ENCODE measurements at places on chromosomes 3 and 15.
A peak's percentile ranks its signal among the peaks of the same experiment; 100 is the strongest.

GRCh38 chr15:32956711-32957110, 237.8 kb downstream of the FMN1 start:
- DNase-seq = no peak

DNA sequence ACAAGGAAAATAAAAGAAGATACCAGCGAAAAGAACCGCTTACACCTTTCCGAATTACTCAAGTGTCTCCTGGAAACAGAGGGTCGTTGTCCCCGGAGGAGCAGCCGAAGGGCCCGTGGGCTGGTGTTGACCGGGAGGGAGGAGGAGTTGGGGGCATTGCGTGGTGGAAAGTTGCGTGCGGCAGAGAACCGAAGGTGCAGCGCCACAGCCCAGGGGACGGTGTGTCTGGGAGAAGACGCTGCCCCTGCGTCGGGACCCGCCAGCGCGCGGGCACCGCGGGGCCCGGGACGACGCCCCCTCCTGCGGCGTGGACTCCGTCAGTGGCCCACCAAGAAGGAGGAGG, 325 bp downstream of the ALCAM start:
- DNase-seq = peak; percentile 39

DNA sequence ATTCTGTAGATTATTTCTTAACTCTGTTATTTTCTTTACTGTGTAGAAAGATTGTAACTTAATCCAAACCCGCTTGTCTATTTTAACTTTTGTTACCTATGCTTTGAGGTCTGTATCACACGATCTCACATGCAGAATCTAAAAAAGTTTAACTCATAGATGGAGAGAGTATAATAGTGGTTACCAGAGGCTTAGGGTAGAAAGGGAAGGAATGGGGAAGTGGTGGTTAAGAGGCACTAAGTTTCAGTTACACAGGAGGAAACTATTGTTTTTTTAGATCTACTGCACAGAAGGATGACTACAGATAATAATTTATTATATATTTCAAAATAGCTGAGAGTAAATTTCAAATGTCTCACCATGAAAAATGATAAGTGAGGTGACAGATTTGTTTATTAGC, 515.2 kb downstream of the RSL24D1 start:
- no peak for DNase-seq

- no peak for DNase-seq
These were observed 5.1 kb downstream of the GP9 start for GRCh38 chr3:129065720-129066073.

- no peak for DNase-seq
These were observed 90.2 kb downstream of the CHSY1 start for GRCh38 chr15:101161656-101162055.

DNA sequence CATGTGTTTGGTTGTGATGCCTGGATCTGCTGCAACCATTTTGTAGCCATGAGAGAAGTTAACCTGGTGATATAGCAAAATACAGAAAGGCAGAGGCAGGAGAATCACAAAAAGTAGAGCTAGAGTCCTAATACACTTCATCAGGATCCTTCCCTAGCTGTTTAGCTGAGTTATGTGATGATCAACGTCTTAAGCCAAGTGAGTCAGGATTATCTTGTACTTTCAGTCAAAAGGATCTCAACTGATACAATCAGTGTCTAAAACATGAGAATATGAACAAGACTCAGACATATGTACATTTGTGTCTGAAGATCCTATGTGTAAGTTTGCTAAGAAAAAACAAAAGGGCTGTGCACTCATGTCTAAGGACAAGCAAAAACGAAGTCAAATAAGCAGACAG, 236.9 kb downstream of the NTRK3 start:
- DNase-seq = no peak

- no peak for DNase-seq
These were observed 21.6 kb downstream of the B4GALT4 start for GRCh38 chr3:119219069-119219468.

DNA sequence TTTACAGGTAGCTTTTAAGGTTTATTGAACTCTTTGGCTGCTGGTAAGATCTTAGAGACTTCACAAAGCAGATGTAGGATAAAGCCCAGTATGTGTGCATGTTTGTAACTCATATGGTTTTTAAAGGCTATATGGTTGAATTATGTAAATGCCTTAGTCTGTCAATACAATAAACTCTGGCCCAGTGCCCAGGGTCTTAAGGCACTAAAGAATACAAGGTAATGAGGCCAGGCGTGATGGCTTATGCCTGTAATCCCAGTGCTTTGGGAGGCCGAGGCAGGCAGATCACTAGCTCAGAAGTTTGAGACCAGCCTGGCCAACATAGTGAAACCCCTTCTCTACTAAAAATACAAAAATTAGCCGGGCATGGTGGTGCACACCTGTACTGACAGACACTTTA, 170.3 kb upstream of the CGNL1 start:
- no peak for DNase-seq

- DNase-seq = no peak
These were observed 12.4 kb downstream of the SLCO3A1 start for GRCh38 chr15:91865950-91866349.

DNA sequence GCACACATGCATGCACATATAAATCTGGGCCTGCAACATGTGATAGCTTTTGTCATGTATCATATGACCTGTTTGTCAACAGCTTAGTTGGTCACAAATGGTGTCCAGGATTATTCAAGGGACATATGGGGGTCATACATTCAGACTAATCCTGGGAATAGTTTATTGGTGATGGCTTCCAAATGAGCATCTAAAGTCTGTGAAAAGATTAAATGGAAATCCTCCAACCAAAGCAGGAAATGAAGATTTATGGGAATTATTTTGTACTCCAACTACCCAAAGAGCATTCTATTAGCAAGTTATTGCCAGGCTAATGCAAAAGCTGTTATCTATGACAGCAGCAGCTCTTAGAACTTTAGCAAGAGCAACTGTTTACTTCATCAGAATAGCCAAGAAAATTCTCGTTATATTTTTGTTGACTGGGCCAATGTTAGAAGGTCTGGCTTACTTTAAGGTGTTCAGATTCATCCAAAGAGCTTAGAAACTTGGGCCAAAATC, 7.1 kb downstream of the FSTL1 start:
- DNase-seq = no peak

- no peak for DNase-seq
These were observed 85.4 kb downstream of the TIGIT start for GRCh38 chr3:114379266-114379665.

DNA sequence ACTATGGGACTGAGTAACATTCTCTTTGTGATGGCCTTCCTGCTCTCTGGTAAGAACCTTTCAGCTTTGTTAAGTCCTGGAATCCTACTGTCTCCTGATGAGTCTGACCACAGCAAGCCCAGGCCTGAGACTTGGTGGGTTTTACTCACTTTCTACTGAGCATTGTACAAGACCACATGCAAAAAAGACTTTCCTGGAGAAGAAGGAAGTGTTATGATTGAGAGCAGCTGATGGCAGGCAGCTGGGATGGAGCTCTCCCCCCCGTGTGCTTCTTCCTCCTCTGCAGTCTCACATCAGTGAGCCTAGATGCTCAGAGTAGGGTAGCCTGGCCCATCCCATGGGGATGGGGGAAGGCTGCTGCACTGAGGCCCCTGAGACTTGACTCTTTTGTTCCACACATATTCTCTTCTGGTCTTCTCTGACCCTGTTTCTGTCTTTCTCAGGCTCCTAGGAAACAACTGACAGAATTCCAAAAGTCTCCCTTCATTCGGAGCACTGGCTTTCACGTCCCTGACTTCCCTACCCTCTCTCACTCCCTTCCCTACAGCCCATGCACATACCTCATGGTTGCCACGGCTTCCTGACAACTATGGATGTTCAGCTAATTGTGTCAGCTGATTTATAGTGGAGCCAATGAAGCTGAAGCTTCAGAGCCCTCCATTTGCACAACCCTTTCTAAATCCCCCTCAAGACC, 36.6 kb downstream of the CD86 start:
- DNase-seq = no peak

GRCh38 chr15:27258287-27258686, 287.3 kb downstream of the GABRG3 start:
- no peak for DNase-seq

DNA sequence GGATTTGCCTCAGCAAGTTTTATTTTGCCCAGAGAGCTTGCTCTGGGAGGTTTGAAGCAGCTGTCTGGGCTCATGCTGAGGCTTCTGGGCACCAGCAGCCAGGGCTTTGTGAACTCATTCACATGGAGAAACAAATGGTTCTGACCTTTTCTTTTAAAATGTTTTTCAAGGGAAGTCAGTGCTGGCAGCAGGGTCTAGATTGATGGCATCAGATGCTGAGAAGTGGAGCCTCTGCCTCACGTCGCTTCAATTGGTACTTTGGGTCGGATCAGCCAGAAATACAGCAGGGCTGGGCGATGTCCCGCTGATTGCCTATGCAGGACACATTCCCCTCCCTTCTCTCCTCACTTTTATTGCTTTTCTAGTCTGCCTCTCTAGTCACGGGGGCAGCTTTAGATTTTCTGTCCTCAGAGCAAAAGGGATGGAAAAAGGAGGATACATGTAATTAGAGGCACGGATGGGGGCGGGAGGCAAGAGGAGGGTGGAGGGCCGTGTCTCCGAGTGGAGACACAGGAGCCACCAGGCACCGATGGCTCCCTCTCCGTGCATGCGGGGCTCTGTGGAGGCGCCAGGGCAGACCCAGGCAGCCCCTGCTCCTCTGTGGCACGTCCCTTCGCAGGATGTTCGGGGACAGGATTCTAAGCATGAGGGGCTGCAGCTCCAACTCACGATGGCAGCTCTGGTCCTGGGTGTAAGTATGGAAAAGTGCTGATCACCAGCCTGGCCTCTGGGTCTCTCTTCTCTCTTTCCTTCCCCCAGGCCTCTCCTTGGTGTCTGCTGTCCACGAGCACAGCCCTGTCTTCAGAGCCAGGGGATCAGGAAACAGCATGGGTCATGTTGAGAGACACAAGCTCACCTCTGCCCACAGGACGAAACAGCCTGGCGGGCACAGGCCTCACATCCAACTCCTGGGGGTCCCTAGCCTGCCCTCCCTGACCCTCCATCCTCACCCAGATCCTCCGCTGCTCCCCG, 116.1 kb downstream of the FAM43A start:
- peak; percentile 23 for DNase-seq

- DNase-seq = no peak
These were observed 348.1 kb downstream of the SV2B start for GRCh38 chr15:91447991-91448644.

DNA sequence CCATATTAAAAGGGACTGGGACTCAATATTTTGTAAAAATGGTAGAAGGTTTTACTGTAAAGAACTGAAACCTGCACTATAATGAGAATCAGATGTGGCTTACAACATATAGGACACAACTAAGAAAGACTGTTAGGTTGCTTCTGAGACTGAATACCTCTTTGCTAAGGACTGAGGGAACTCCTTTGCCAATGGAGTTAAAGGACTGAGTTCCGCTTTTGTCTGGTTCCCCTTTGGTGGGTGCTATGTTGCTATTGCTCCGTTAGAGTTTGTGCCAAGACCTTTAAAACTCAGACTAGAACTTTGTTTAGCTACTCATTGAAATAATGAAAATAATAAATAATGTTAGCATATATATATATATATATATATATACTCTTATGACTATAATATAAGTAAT, 147.8 kb upstream of the KCNMB2 start:
- DNase-seq = no peak

DNA sequence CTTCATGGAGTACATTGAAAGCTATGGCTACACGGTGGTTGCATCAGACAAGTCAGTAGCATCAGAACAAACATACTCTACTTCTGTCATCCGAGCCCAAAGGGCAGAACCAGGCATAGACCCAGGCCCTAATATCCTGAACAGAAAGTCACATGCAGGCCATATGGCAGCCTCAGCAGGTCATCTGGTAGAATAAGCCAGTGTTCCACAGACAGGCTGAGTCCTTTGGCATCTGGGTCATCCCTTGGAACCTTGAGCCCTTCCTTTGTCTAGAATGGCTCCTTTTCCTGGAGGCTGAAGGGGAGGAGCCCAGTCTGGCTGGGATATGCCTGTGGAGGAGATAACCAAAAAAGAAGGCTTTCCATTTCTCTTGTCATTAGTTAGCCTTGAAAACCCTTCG, 29.2 kb downstream of the SEMA6D start:
- DNase-seq = no peak

DNA sequence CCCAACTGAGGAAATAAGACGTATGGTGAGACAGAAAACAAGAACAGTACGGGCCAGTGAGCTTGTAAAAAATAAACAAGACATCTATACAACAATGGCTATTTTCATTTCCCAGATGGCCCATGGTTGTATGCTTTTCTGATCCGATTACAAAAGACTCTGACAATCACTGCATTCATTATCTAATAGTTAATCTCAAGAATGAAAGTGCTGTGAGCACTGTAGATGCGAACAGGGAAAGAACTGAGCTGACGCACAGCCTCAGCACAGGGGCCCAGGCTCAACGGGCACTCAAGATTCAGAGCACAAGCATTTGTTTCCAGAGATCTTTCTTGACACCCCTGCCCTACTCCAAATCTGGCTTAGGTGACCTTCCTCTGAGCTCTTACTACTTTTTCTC, 6.9 kb downstream of the MTMR10 start:
- DNase-seq = no peak

DNA sequence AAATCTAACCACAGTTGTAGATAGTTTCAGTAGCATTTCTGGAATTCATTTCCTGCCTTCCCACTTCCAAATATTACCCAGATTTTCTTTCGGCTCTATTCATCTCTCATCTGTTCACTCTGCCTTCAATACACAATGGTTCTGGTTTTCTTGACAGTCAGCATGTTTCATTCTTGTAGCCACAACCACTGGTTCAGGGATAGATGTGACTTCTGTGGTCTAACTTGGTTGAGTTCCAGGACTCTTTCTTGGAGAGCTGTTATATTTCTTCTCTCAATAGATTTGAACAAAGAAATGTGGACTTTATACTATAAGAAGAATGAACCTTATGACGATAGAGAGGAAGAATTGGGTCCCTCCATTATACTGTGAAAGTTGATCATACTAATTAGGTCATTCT, 228.8 kb downstream of the NSUN3 start:
- no peak for DNase-seq

GRCh38 chr3:190432216-190432615, 17.5 kb downstream of the TMEM207 start:
- no peak for DNase-seq

- DNase-seq = no peak
These were observed 72.2 kb downstream of the DZIP3 start for GRCh38 chr3:108661699-108662098.

DNA sequence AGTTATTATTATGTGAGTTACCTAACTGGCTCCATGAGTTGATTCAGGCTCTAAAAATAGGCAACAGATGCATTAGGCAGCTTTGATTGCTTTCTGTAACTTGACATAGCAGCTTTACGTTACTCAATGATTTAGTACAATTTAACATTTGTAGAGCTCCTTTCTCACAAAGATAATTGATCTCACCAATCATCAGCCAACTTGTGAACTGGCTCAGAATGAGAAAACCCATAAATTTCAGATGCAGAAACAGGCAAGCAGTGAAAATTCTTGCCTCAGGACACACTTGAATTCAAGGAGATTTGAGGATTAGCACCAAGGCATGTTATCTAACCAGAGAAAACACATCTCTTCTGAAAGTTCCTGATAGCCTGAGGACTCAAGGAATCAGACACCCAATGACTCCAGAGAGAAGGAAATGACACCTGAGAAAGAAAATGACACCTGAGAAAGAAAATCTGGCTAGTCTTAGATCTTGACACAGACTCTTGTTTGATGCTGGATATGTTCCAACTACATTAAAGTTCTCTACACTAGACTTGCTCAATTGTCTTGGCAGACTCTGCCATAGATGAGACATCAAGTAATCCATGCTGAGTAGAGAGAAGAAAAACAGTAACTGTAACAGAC, 315.1 kb upstream of the CBLB start:
- no peak for DNase-seq
